ENCODE measurements at places on chromosomes 7 and 10.

- DNase-seq, result no peak
Measured at GRCh38 chr10:63718421-63718820, 197.2 kb downstream of the REEP3 start.

GRCh38 chr10:128035557-128035973 is 90.7 kb downstream of the MKI67 start:
- DNase-seq, result no peak

- DNase-seq, result no peak
Measured at GRCh38 chr7:44220358-44221112, 19.8 kb downstream of the YKT6 start.

GRCh38 chr10:77949167-77949566 is 22.6 kb upstream of the DLG5 start:
- DNase-seq, result peak; percentile 31

- DNase-seq, result no peak
Measured at GRCh38 chr10:124016804-124017375, 76.5 kb downstream of the CHST15 start.

DNA sequence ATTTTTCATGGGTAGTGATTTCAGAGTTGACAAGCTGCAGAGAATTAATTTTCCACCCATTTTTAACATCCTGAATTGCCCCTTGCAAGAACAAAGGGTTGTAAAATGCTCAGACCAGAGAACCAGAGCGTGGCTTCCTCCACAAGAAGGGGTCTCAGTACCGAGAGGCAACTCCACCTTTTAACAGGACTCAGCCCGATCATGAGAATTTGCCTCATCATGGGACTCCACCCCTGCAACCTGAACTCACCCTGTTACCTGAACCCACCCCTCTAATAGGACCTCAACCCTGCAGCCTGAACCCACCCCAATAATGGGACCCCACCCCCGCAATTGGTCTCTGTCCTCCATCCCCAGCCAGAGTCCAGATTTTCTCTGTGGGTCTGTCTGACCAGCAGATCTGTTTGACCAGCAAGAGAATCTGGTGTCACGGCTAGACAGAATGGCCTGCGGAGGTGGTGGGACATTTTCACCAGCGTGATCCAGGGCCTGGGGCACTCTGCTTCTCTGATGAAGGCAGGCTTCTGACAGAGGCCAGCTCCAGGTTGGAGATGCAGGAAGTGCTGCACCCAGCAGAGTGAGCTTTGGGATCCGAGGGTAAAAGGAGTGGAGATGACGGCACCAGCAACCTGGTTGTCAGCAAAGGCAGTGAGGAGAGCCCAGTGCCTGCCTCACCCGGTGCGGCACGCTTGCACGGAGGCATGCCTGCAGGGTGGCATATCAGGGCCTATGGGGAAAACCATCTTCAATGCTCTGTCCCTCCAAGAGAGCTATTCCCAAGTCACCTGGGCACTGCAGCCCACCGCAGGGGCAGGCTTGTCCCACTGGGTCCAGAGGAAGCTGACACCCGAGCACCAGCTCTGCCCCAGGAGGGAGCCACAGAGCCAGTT is 136.6 kb downstream of the TCERG1L start:
- no peak for DNase-seq

- DNase-seq, result no peak
Measured at GRCh38 chr10:101080933-101081931, 19.4 kb downstream of the KAZALD1 start.

DNA sequence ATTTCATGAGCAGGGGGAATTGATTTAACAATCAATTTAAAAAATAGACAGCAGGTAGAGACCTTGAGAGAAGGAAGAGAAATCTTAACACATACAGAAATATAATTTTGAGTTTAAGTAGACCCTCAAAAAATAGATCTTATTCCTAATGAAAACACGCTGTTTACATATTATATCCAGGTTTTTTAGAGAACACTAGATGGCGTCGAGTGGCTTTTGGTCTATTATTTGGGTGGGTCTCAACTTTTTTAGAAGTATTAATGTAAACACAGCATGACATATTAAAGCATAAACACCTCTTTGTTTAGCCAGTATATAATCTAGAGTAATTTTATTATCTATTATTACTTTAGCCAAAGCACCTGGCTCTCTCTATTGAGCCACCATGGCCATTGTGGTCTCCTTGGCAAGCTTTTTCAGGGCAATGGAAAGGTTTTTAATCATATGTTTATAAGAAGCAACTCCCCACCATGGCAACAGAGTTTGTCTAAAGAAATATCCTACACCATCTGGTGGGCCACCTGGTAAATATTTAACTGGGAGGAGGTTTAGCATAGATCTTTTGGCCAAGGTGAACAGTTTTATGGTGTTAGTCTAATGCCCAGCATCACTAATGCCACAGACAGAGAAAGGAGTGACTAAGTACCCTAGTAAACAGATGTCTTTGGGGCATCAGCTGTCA is 59.7 kb upstream of the PRSS1 start:
- no peak for DNase-seq

DNA sequence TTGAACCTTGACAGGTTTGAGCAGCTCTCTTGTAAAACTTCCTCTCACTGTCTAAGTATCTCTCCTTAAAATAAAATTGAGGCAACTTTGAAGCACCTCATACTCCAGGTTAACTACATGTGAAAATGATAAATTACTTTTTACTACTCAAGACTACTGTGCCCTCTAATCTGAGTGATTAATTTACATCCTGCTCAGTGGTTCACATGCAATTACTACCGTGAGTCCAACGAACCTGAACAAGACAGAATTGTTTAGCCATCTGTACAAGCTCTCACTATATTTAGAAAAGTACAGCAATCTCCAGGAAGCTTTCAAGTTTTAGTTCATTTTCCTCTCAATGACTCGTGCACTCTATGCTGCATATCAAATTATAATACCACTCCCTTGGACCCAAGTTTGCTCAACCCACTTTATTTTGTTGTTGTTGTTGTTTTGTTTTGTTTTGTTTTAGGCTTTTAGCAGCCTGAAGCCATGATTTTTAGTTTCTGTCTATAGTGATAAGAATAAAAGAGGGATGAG is 21.2 kb downstream of the PDE1C start:
- DNase-seq, result peak; percentile 41

Measured in Caki2 (cell line).